ENCODE measurements at places on chromosomes 2 and 18.

GRCh38 chr2:222884805-222885424 is 24.1 kb downstream of the ACSL3 start:
- no peak for DNase-seq

GRCh38 chr2:42309366-42309765 is 51.7 kb downstream of the COX7A2L start:
- no peak for DNase-seq

DNA sequence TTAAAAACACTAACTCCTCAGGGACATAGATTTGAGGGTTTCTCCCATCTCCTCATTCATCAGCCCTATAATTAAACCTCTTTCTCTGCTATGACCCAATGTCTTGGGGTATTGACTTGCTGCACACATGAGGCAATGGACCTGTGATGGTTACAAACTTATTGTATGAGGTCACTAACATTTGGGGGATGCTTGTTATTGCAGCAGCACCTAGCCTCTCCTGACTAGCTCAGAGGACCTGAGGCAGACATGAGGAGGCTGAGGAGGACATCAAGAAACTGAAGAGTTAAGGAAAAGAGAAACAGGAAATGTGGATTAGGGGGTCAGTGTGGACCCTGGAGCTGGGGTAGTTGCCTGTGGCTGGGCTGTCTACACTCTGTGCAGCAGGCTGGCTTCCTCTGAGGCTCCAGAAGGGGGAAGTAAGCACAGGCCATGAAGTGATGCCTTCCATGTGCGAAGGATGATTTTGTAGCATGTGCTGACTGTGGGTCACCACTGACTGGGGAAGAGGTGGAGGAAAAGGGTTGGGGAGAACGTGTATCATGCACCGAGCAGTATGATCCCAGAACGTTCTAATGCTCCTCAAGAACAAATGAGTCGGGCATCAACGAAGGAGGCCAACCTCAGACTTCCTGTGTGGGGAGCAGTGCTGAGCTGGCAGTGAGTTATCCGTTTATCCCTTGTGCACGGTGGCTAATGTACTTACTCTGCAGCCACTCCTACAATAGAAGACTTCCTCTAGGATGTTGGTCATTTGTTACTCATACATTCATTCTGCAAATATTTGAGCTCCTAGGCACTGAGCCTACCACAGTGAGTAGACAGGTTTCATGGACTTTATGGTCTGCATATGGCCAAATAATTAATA is 42.1 kb upstream of the RFX8 start:
- peak; percentile 94 for DNase-seq

DNA sequence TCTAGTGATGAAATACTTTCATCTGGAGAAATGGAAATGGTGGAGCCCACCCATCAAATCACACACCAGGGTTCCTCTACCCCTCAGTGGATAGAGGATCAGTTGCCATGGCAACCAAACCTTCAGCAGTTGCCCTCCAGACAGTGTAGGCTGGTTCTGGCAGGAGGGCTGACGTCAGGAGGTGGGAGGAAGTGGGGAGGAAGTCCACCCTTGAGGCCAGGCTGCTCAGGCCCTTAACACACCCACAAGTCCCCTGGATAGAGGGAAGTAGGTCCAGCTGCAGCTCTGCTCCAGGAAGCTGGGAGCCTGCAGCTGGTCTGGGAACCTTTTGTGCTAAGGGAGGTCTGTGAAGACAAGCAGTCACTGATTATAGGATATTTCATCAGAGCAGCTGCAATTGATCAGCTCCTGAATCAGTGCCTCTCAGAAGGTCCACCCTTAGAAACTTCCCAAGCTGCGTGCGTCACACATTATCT is 186.6 kb downstream of the MTX2 start:
- DNase-seq: peak; percentile 33

- DNase-seq: no peak
Measured at GRCh38 chr2:197205585-197206215, 104.9 kb downstream of the ANKRD44 start.

DNA sequence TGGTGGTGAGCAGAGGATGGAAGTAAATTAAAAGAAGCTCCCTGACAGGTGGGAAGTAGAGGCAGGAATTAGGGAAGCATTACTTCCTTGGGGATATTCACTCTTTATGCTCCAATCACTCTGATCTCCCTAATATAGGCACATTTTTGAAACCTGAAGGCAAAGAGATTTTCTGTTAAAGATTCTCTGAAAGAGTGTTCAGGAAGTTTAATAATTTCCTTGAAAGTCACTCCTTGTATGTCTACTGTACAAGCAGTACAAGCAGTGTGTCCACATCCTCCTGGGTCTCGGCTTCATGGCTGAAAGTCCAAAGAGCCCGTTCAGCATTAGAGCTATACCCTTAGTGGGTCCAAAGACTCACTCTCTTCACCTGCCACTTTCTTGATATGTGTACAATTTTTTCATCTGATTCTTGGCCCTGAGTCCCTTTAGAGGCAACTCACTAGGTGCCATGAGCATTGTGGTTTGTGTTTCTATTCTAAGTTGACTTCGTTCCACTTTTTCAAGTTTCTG is 60.2 kb downstream of the AAK1 start:
- no peak for DNase-seq

GRCh38 chr18:37294951-37295350 is 270.6 kb downstream of the CELF4 start:
- peak; percentile 20 for DNase-seq

- DNase-seq: peak; percentile 70
Measured at GRCh38 chr2:44267796-44268648, 7.3 kb upstream of the SLC3A1 start.

DNA sequence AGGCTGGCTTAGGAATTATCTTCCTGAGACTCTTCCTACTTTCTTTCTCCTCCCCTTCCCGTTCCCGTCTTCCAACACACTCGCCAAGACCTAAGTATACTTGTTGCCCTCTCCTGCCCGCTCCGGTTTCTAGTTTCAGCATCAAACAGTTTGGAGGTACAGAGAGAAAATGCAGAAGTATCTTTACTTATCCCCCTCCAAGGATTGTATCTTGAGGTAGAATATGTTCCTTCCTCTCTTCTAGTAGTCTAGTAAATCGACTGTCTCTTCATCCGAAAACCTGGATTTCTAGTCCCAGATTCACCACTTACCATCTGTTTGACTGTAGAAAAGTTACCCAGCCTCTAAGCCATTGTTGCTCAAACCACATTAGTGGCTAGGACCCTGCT is 755 bp downstream of the EIF4E2 start:
- DNase-seq: no peak

- peak; percentile 97 for DNase-seq
Measured at GRCh38 chr2:160207804-160208654, 8.0 kb upstream of the ITGB6 start.

DNA sequence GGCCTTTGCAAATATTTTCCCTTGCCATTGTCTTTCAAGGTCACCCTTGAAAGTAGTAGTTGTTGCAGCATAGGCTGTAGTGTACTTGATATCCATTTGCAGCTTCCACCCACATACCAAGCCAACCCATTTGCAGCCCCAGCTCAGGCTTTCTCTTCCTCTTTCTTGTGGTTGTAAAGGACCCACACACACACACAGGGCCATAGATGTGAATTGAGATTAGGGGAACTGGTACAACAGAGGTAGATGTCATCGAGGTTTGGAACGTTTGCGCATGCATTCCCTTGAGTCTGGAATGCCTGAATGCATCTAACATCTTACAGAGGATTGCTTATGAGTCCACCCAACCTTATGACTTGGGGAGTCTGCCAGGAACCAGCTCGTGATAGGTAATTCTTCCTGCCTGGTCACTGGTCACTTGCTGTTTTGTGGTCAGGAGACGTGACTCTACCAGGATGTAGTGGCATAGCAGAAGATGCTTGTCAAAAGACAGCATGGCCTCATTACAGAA is 91.9 kb downstream of the MRPS9 start:
- DNase-seq: no peak

DNA sequence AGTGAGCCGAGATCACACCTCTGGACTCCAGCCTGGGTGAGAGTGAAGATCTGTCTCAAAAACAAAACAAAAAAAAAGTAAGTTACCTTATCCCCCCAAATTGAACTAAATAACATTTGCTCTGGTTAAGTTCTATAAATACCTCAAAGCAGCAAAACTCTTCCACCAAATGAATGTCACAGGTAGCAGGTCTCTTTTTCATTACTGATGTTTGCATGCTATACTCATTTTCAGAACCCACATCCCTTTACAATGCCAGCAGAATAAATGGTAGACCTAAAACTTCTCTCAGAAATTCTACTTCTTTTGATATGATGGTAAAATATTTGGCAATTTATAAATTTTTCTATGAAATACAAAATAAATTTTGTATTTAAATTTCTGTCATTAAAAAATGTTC is 22.3 kb downstream of the INO80D start:
- DNase-seq: no peak

DNA sequence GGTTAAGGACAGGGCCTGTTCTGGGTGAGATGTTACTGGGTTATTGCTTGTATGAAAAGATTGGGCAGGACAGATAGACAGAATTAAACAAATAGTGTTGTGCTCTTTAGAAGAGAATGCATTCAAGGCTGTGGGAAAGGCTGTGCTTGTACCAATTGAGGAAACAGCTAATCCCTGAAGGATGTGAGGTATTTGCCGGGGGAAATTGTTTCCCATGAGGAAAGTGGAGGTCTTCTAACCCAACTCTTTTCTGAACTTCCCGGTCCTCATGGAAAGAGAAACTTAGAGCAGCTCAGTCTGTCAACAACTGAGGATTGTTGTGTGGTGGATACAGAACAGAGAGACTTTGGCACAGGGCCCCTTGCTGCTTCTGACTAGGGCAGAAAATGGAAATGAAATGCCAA is 9.5 kb downstream of the SLC1A4 start:
- DNase-seq: peak; percentile 57

DNA sequence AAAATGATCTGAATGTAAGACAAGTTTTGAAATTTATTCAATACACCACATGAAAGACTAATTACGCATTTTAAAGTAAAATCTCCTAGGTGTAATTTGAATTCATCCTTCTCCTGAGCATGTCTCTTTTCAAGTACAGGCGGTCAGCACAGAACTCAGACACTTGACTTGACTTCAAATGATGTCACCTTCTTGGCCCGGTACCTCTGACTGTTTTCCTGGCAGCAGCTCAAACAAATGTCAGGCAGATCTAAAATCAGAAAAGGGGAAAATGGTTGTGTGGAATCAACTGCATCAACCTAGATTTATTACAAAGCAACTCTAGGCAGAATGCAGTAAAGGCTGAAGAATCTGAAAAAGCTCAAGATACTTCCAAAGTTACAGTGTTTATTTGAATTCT is 11.4 kb upstream of the PROKR1 start:
- DNase-seq: no peak

DNA sequence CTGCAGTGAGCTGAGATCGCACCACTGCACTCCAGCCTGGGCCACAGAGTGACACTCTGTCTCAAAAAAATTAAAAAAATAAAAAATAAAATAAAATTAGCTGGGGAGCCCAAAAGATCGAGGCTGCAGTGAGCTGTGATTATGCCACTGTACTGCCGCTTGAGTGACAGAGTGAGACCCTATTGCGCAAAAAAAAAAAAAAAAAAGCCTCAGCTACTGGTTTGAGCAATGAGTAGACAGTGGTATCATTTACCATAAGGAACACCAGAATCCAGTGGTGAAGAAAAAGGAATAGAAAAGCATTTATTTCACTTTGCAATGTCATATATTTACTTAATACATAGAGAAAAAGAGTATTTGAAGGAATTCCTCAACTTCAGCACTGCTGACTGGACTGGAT is 3.0 kb downstream of the SAP130 start:
- DNase-seq: no peak

DNA sequence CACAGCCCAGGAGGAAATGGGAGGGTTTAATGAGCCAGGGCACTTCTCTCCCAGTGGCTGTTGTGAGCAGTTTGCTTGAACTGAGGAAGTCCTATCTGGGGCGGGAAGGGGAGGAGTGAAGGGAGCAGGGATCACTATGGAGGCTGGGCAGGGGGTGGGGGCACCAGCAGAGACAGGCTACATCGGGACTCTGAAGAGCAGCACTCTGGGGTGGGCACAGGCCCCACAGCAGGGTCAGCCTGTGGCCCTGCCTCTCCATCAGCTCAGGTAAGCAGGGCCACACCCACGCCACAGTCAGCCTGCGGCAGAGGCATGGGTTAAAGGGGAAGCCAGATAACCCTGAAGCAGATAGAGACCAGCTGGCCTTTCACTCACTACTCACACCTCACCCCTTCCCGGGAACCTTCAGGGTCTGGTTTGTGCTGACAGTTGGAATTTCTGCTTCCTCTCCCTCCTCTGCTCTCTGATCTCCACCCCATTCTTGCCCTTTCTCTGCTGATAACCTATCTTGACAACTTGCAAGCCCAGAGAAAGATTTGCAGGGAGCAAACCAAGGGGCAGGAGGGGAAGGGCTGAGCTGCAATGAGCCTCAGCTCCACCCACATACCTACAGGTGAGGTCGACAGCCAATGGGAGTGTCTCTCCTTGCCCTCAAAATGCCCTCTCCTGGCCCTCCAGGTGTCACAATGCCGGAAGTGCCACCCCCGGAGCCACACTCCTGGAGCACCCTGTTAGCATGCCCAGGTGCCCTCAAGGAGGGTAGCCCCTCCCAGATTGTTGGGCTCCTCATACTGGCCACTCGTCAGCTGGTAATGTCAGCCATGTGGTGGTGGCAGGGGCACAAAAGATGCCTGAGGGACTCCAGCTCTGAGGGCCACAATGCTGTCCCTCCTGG is 3.7 kb downstream of the SIGLEC15 start:
- DNase-seq: no peak

All from EL (cell line).